ENCODE measurements at places on chromosomes 2 and 18.
A peak's percentile ranks its signal among the peaks of the same experiment; 100 is the strongest.

- DNase-seq, result no peak
Measured at GRCh38 chr2:60741576-60741975, 14.5 kb upstream of the PAPOLG start.

- no peak for DNase-seq
Measured at GRCh38 chr2:2165135-2165534, 165.9 kb downstream of the MYT1L start.

GRCh38 chr2:15133461-15133860 is 427.7 kb downstream of the NBAS start:
- no peak for DNase-seq

DNA sequence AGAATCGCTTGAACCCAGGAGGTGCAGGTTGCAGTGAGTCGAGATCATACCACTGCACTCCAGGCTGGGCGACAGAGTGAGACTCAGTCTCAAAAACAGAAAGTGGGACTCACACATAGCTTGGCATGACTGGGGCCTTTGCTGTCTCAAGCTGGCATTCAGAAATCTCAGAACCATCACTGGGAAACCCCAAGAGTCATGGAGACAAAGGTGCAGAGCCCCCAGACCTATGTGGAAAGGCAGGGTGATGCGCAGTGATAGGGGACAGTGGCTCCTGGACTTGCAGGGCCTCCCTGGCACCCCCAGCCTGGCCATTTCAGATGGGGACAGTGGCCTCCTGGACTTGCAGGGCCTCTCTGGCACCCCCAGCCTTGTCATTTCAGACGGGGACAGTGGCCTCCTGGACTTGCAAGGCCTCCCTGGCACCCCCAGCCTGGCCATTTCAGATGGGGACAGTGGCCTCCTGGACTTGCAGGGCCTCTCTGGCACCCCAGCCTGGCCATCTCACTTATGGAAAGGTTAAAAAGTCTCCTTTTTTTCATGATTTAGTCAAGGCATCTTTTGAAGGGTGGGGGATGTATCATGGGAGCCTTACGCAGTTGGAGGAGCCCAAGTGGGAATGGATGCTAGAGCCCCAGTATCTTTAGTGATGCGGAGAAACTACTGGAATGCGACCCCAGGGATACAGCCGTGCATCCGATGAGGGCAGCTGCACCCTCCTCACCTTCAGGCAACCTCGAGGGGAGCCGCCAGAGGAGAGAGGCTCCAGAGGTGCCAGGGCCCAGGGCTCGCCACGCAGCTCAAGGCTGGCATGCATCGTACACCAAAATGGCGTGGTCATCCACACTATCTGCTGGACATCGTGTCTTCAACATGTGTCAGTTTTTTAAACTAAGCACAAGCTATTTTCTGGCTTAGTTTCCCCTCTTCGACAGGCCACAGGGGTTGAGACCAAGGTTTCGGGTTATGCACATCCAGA is 30.5 kb downstream of the ZNF516 start:
- DNase-seq, result no peak

- no peak for DNase-seq
Measured at GRCh38 chr2:194557993-194558392, 1099.0 kb upstream of the SLC39A10 start.

- no peak for DNase-seq
Measured at GRCh38 chr18:48930926-48931325, 19.8 kb downstream of the SMAD7 start.

DNA sequence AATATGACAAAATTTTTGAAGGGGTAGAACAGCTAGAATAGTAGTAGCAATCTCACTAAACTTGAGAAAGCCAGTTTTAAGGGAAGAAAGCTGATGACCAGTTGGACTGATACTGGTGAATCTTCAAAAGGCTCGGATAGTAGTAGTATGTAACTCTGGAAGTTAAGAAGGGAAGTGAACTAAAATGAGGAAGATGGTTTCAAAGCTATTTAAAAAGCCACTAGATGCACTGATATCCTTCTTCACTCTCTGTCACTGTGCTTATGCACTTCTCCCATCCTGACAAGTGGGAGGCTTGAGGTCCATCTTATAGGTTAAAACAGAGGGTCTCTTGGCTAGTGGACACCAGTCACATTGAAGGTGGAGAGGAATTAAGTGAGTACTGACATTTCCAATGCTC is 141.1 kb downstream of the NCOA1 start:
- DNase-seq, result no peak

DNA sequence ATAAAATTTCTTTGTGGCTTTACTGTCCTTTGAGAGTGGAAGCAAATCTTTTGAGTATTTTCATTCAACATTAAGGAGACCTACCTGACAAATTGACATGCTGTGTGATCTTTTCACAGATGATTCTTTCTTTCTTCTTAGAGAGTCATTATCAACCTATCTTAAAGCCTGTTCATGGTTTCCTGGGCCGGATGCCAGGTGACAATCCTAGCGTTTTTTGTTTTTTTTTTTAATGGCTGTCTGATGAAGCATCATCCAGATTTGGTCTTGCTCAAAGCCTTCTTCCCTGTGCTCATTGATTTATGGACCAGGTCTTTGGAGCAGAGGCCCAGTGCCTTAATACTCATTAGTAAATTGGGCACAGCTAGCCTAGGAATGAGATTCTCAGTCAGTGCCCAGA is 9.8 kb upstream of the MGAT5 start:
- peak; percentile 34 for DNase-seq

DNA sequence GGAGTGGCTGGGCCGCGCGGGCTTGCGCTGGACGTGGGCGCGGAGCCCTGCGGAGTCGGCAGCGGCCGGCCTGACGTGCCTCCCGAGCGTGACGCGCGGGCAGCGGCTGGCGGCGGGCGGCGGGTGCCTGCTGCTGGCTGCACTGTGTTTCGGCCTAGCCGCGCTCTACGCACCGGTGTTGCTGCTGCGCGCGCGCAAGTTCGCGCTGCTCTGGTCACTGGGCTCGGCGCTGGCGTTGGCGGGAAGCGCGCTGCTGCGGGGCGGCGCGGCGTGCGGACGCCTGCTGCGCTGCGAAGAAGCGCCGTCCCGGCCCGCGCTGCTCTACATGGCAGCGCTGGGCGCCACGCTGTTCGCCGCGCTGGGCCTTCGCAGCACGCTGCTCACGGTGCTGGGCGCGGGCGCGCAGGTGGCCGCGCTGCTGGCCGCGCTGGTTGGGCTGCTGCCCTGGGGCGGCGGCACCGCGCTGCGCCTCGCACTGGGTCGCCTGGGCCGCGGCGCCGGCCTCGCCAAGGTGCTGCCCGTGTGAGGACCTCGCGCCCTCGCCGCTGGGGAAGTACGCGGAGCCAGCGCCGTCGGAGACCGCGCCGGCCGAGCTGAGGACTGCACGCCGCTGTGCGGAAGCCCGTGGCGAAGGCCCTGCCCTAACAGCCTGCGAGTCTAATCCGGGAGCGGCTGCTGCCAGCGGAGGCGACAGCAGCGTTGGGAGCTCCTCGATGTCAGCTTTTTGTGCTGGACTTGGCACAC is 526 bp downstream of the SFT2D3 start:
- peak; percentile 73 for DNase-seq
